ENCODE measurements at places on chromosomes 1 and 21.

DNA sequence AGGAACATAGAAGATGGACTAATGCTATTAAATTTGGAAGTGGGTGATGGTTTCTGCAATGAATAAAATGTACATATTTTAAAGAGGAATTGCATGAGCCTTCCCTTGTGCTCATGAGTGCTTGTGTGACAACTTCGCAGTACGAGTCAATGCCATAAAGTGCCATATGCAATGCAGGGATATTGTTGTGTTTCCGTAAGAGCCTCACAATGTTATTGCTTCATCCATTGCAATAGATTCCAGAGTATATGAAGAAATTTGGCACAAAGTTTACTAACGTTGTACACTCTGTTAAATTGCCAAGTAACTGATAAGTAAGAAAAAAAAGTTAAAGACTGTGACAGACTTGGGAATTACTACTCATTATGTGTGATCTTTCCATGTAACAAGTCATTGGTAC, 22.3 kb downstream of the BTG3 start:
- DNase-seq = peak; percentile 7

- DNase-seq = peak; percentile 77
Observed at GRCh38 chr1:55362558-55362957, 147.4 kb upstream of the USP24 start.

- no peak for DNase-seq
Observed at GRCh38 chr1:63914706-63915105, 140.9 kb downstream of the ROR1 start.

- peak; percentile 27 for DNase-seq
Observed at GRCh38 chr1:25445993-25446538, 15.4 kb downstream of the MACO1 start.

DNA sequence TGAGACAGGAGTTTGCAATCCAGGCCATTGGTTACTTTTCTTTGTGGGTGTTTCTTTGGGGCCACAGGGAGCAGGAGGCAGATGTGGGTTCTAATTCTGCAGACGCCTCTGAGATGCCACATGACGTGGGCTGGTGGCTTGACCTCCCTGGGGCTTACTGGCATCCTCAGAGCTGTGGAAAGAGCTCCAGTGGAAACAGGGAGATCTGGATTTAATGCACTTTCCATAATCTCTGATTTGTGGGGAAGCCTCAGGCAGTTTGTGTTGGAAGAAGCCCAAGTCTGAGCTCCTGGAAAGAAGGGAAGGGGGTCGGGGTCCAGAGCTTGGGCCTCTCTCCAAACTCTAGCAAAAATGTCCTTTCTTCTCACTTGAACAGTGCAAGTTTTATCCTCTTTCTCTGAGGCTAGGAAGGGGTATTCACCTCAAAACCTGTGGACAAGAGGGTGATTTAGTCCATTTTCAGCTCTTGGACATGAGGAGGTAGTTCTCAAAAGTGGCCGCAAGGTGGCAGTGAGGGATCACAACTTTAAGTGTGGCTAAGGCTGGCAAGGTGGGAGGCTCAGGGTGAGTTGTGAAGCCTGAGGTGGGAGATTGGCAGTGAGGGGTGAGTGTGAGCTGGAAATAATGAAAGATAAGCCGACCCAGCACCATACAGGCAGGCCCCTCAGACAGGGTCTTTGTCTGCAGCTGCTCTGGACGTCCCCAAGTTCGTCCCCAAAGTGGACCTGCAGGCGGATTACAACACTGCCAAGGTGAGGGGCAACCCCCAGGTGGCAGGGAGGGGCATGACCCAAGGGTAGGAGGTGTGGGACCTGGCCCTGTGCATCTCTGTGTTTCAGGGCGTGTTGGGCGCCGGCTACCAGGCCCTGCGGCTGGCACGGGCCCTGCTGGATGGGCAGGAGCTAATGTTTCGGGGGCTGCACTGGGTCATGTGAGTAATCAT, 9.2 kb downstream of the IKBKE start:
- peak; percentile 74 for DNase-seq

- no peak for DNase-seq
Observed at GRCh38 chr1:34050709-34051485, 114.1 kb downstream of the CSMD2 start.

Measured in AG10803 (cell line).